ENCODE measurements at places on chromosomes 6 and 20.

DNA sequence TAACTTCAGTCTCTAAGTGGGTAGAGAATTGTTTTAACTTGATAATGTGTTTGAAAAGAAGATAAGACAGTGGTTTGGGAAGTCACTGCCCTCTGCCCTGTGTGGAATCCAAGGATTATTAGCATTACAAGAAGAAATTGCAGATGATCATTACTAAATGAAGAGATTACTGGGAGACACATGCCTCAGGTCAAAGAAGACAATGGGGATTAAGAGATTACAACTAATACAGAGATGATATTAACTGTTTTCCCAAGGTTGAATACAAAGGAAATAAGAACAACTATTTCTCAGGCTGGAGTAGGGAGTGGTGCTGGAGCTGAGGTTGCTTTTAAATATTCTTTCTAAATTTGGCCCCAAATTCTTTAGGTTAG is 166.0 kb downstream of the TRMT11 start:
- DNase-seq, result no peak

DNA sequence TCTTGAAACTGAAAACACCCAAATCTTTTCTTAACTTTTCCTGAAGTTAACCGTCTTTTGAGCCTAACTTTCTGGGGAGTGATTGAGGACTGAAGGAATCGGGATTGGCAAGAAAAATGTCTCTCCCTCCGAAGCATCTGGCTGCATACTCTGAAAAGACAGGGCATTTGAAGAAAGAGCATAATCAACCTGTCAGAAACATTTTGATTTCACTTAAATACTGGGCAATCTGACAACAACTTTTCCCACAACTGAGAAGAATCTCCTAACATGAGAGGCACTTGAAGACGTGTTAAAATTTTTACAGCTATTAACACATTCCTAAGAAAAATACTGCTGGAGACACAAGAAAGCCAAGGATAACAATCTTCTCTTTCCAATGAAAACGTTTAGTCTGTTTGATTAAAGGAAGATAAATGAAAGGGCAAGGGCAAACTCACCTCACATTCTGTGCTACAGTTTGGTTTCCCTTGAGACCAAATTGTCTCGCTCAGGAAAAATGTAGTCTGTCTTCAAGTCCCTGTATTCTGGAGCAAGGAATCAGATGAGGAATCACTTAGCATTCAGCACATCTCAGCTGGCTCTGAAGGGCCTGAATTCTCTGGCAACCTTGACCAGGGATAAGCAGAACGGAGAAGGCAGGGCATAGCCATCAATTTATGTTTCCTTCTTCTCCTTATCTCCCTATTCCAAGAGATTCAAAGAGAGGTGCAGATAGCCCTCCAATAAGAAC is 76.1 kb downstream of the TBX18 start:
- no peak for DNase-seq

DNA sequence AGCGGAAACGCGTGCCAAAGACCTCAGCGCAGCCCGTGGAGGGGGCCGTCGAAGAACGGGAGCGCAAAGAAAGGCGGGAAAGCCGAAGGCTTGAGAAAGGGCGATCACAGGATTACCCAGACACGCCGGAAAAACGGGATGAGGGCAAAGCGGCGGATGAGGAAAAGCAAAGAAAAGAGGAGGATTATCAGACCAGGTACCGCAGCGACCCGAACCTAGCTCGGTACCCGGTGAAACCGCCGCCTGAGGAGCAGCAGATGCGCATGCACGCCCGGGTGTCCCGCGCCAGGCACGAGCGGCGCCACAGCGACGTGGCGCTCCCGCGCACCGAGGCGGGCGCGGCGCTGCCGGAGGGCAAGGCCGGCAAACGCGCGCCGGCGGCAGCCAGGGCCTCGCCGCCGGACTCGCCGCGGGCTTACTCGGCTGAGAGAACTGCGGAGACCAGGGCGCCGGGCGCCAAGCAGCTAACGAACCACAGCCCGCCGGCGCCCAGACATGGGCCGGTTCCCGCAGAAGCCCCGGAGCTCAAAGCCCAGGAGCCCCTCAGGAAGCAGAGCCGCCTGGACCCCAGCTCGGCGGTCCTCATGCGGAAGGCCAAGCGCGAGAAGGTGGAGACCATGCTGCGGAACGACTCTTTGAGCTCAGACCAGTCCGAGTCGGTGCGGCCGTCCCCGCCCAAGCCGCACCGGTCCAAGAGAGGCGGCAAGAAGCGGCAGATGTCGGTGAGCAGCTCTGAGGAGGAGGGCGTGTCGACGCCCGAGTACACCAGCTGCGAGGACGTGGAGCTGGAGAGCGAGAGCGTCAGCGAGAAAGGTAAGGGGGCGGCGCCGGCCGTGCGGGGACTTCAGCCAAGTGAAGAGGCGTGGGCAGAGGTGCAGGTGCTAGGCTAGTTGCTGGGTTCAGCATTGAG is 296.2 kb downstream of the RIMS1 start:
- DNase-seq, result peak; percentile 24

DNA sequence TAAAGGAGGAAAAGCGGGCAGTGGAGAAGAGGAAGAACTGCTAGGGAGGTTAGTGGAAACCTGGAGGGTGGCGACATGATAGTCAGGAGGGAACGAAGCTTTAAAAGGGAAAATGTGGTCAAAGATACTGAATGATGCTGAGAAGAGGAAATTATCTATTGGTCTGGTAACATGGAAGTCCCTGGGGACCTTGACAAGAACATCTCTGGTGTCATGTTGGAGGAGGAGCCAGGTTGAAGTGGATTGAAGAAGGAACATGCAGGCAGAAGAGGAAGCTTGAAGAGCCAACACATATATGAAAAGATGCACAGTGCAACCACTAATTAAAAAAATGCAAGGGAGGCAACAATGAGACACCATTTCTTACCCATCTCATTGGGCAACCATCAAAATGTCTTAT is 251.9 kb upstream of the RNF24 start:
- no peak for DNase-seq

DNA sequence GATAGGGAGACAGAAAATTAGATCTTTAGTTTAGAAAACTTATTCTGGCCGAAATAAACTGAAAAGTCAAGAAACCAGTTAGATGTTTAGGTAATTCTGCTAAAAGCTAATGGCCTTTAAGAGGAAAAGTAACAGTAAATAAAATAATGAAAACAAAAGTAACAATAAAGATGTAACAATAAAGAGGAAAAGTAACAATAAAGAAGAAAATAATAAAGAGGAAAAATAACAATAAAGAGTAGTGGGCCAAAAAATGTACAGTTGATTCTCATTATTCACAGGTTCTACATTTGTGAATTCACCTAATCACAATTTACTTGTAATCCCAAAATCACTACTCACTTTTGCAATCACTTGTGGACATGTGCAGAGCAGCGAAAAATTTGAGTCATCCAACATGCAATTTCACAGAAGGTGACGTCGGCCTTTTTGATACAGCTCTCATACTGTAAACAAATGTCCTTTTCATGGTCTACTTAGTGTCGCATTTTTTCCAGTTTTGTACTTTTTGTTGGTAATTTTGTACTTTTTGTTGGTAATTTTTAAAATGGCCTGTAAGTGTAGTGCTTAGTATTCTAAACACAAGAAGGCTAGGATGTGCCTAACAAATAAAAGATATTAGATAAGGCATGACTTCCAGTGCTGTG is 24.0 kb downstream of the HBS1L start:
- DNase-seq, result no peak

DNA sequence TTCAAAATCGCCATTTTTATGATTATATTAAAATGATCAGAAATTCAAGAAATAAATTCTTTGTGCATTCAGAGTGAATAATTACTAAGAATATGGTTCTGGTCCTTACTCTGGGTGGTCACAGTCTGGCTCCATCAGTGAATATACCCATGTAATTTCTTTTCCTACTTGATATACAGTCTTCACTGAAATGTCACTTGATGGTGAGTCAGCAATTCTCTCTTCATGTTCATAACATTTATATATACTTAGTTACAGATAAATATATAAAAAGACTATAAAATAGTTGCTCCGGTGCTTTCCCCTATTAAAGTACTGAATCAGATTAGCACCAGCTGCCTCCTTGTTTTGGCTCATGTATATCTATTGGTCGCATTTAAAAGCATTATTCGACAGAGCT is 56.4 kb upstream of the MTRF1L start:
- no peak for DNase-seq

- DNase-seq, result peak; percentile 35
Measured at GRCh38 chr20:46129955-46130481, 11.9 kb downstream of the CD40 start.

DNA sequence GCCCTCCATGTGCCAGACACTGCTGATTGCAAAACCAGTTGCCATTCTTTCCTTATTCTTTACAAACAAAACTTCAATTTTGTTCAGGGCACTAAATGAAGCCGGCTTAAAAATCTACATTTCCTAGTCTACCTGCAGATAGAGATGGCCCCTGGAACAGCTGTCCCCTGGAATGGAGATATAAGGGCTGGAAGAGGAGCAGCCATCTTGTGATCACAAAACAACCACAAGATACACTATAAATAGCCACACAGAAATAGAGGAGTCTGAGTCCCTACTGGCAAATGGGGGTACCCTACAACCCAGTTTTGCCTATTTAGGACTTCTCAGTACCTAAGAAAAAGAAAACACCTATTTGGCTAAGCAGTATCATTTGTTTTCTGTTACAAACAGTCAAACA is 115.9 kb upstream of the BEND6 start:
- no peak for DNase-seq

DNA sequence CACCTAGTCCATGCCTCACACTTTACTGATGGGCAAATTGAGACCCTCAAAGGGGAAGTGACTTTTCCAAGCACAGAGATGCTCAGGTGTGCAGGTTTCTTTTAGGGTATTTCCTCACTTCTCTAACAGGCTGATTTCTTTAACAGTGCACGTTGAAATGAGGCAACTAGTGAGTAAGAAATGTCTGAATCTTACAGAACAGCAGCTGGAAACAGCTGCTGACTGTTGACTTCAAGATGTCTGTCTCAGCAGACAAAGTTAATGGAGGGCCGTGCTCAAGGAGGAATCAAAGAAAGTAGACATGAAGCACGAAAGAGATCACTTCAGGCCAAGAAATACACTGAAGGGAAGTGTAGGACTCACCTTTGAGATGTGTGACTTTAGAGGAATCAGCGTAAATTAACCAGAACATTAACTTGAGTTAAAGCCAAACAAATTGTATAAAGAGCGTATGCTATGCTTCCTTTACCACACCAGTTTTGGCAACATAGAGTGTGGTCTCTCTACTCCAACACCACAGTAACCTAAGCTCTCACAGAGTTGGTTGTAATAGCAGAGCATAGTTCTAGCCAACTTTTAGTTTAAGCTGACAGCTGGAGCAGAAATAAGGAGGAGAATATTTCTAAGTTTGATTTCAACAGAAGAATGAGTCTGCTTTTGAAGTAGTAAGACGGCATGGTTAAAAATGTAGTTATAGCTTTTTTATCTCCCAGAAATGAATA is 60.9 kb downstream of the SAMD3 start:
- DNase-seq, result no peak

DNA sequence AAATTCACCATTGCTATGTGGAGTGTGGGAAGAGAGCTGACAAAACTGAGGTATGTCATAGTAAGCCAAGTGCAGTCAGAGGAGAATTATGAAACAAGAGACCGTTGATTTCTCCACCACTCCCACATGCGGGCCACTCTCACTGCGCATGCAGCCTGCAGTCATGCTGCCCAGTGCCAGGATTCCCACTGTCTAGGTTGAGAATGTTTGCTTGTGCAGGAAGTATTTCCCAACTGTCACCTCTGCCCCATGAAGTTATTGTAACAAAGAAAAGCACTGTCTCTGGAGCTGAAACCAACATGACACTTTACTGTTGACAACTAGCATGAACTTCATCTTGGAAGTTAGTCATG is 18.7 kb upstream of the SFT2D1 start:
- DNase-seq, result no peak

DNA sequence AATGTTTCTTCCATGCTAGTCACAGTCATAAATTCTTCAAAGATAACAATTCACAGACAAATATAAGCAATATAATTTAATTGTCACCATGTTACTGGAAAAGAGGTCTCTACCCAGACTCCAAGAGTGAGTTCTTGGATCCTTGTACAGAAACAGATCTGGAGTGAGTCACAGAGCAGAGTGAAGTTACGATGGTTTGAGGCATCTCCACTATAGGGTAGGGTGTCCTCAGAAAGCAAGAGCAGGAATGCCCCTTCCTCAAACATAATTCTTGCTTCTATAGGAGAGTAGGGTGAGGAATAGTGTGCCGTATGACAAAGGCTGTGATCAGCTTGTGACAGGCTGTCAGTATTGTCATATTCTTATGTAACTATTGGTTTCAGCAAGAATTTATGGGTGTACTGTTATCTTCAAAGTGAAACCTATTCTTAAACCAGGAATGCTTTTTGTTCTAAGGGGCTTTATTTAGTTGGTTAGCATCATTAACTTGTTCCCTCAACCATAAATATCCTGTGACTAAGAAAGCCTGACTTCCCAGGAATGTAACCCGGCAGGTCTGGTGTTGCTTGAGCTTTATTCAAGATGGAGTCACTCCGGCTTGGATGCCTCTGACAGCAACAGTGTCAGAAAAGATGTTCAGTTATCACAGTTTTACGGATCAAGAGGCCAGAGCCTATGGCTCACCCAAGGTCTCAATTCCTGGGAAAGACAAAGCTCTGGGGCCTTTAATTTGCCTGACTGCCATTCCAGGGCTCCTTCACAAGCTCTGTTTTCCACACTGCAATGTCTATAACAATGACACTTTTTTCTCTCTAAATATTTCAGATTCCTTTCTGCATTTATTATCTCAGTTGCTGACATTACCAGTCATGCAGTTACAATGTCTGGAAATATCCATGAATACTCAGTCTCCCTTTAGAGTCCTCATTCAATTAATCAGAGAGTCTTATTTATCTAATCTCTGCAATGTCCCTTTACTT is 298.6 kb downstream of the C6orf118 start:
- DNase-seq, result no peak

- DNase-seq, result no peak
Measured at GRCh38 chr6:106084106-106084988, 1.8 kb upstream of the PRDM1 start.

- no peak for DNase-seq
Measured at GRCh38 chr6:166003569-166003968, 164.1 kb downstream of the TBXT start.

DNA sequence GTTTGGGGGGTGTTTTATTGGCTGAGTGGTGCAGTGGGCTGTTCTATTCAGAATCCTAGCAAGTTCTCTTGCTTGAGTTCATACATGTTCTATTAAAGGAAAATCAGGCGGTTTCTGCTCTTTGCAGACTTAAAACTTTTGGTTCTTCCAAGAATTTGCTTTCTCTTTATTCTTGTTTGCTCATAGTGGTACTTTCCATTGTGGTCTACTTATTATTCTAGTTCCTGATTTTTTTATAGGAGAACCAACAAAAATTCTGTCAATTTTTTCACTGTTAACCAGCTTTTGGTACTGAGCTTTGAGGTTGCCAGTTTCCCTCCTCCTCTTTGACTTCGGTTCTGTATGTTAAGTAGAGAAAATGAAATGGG is 6.7 kb downstream of the AFDN start:
- DNase-seq, result no peak

GRCh38 chr6:113855500-113856374 is 1.4 kb upstream of the MARCKS start:
- peak; percentile 71 for DNase-seq

GRCh38 chr6:7726416-7727085 is 652 bp downstream of the BMP6 start:
- peak; percentile 11 for DNase-seq

Data from NCI-H1092 treated with DMSO at 0.1 percent for 48 hours (cell line).